ENCODE measurements at places on chromosomes 13 and 19.

DNA sequence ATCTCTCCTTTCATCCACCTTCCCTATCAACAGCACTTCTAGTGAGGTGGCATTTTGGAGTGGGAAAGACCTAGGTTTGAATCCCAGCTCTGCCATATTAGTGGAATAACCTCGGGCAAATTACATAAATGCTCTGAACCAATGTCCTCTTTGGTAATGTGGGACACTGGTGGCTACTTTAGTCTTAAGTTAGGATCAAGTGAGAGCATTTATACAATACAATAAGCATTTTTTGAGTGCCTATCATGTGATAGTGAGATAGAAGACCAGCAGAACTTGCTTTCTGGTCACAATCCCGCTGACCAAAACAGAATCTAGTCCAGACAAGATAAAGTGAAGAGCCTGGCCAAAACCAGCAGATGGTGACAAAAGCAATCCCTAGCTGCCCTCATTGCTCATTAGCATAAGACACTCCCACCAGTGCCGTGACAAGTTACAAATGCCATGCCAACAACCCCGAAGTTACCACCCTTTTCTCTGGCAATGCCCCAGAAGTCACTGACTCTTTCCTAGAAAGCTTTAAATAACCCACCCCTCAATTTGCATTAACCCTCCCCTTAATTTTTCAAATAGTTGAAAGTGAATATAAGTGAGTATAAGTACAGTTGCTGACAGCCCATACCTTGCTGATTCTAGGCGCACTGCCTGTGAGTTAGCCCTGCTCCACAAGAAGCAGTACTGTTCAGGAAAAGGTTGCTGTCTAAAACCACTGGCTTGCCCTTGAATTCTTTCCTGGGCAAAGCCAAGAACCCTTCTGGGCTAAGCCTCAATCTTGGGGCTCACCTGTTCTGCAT is 28.9 kb upstream of the KPNA3 start:
- DNase-seq = no peak

DNA sequence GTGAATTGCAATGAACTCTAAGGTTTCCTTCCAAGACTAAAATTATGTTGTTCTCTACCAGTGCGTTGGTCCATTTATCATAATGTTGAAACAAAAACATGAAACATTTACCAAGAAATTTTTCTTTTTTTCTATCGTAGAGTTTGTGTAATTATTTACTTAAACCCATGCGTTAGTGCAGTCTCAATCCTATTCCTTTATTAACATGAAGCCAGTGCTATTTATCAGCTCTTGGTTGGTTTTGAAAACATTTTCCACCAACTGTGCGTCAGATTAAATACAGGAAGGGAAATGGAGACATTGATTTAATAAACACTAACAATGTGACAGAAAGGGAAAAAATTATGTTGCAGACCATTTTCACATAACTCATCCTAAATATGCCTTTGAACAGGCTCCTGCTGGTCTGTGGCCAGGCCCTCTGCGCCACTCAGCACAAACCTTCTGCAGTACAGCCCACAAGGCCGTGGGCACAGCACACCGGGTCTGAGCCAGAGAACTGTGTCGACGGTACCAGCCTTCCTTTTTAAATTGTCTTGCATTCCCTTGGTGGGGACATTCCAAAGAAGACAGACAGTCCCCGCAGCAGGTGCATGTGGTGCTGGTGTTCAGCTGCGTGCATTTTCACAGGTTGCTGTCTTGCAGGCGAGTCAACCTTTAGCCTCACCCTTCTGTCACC is 135.8 kb downstream of the SHISA2 start:
- no peak for DNase-seq

DNA sequence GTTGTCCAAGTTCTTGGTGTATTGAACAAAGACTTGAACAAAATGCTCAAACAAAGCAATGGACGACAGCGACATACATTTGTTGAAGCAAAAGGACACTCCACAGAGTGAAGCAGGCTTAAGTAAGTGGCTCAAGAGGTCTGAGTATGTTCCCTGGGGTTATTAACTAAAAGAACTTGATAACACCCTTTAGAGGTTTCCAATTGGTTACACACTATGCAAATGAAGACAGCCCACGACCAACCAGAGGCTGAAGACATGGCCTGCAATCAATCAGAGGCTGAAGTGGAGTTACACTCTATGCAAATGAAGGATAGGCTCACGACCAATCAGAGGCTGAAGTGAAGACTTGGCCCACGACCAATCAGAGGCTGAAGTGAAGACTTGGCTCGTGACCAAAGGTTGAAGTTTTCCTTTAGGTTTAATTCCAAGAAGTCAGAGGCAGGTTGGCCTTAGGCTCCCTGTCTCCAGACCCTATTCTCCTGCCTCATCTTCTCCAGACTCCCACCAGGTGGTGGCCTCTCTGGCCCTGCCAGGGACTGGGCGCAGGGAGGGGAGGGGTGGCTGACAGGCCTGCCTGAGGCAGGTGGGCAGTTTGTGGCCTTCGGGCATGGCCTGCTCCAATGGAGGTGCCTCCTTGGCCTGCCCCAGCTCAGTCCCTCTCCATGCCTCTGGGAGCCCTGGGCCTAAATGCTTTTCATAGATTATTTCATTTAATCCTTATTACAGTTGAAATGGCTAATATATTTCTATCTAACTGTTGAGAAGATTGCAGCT is 38.1 kb downstream of the CCDC169 start:
- no peak for DNase-seq

DNA sequence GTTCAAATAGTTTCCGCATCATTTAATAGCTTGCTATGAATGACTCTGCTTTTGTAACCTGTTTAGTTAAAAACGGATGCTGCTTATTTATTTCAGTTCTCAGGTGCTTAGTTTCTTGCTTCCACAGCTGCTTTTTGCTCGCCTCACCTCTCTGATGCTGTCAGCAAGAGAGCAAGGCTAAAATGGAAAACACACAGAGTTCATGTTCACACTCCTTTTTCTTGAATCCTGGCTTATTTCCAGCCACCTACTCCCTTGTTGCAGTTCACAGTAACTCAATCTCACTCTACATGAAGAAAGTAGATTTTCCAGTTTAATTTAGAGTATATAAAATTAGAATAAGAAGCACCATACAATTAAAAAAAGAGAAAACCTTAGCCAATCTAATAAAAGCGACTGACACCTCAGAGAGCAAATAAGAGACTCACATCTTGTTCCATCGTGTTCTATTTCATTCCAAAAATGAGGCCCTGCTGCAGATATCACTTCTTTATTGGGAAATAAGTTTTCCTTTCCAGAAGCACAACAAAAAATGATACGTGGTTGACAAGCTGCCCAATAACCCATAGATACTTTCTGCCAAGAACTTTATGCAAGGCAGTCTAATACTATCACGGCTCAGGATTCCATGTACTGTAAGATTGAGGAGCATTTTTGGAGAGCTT is 326.1 kb upstream of the SLITRK1 start:
- DNase-seq = no peak

DNA sequence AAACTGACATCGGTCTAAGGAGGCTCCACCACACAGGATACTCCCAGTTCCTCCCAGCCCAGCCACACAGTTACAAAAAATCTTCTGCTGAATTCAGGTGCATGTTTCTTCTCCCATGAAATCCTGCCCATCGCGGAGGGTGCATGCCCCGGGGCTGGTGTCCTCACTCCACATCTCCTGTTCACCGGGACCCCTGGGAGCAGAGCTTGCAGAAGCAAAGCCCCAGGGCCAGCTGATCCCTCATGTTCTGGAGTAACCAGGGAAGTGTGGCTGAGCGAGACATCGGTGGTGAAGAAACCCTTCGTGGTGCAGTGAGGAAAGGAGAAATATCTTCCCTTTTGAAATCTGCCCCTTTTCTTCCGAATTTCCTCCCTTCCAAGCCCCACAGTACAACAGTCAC is 904 bp upstream of the SIGLEC9 start:
- DNase-seq = no peak

DNA sequence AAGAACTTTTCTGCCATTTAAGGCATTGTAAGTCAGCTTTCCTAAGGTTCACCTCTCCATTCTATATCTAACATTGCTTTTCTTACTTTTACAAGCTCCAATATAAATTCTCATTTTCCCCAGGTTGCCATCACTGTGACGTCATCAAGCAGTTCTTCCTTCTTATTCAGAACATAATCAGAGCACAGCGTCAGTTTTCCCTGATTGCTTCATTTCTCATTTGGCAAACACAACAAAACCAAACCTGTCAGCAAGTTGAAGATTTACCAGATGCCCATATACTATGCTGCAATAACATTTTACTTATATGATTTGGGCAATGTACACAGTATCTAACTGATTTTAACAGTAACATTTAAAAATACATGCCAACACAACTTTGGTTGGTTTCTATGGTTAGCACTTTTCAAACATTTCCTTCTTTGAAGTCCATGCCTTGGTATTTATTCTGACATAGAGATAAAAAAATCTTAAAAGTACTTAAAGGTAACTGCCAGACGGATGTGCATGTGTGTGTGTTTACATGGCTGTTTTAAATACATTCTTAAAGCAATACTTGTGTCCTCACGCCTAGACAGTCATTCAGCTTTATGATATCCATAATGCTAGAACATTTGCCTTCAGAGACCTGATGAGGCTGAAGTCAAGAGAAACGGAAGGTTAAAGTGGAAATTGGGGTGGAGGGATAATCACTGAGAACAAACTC is 264.0 kb downstream of the KLF12 start:
- DNase-seq = no peak

DNA sequence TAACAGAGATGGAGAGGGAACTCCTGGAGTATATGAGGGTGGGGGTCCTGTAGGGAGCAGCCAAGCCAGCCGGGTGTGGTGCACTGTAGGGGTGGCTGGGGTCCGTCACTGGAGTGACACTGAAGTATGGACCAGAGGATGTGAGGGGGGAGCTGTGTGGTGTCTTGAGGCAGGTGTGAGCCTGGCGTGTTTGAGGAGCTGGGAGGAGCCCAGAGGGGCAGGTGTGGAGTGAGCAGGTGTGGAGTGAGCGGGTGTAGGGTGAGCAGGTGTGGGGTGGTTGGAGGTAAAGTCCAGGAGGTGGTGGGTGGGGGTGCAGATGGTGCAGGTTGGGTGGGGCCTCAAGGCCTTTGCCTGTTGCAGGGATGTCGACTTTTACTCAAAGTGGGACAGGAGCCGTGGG is 5.9 kb downstream of the B3GNT8 start:
- DNase-seq = no peak

GRCh38 chr13:35810321-35810720 is 320.9 kb downstream of the DCLK1 start:
- no peak for DNase-seq

GRCh38 chr13:109862627-109863026 is 76.2 kb upstream of the IRS2 start:
- no peak for DNase-seq

DNA sequence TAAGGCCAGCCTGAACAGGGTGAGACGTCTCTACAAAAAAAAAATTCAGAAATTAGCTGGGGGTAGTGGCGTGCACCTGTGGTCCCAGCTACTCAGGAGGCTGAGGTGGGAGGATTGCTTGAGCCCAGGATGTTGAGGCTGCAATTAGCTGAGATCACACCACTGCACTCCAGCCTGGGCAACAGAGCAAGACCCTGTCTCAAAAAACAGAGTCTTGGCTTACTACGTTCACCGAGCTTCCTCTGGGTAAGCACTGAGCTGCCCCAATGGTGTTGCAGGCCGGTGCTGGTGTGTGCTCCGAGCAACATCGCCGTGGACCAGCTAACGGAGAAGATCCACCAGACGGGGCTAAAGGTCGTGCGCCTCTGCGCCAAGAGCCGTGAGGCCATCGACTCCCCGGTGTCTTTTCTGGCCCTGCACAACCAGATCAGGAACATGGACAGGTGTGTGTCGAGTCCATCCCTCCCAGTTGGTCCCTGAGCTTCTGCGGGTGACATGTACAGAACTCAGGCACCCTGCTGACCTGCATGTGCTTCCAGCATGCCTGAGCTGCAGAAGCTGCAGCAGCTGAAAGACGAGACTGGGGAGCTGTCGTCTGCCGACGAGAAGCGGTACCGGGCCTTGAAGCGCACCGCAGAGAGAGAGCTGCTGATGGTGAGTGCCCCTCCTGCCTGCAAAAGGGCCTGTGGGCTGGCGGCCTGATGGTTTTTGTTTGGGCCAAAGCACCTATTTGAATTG is 24.1 kb downstream of the UPF1 start:
- no peak for DNase-seq

- no peak for DNase-seq
Observed at GRCh38 chr13:46633416-46633815, 80.4 kb downstream of the LRCH1 start.
